Activated CD8-positive, alpha-beta T cell treated with anti-CD3 and anti-CD28 coated beads for 36 hours (primary cell): ENCODE measurements at places on chromosomes 12 and 14. TPM values are rescaled to one million over a fixed set of nuclear protein-coding genes. Genes with fewer than 3 reads are reported as not detected.

GRCh38 chr12:96121271-96121711 lies 72.9 kb upstream of the ELK3 start:
- peak; percentile 22 for DNase-seq

GRCh38 chr14:23121361-23121771 lies 2.3 kb upstream of the CEBPE start:
- DNase-seq = peak; percentile 18

DNA sequence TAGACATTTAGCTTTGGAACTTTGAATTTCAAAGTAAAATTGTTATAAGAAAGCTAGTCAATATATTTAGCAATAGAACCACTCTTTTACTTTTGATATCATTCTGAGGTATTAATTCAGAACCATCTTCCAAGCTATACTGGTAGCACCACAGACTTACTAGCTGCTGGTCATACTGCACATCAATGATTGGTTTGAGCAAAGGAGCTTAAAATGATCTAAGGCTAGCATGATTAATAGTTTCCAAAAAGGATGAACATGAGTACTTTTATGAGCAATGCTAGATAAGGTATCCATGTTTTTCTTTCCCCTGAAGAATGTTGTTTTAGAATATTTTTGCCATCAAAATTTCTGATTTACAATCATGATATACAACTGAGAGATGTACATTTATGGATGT lies 17.2 kb downstream of the CNIH1 start:
- no peak for DNase-seq

GTF2A1 gene
- total RNA-seq = 34.3 TPM

SALL2 gene
- total RNA-seq = 2.9 TPM

DNA sequence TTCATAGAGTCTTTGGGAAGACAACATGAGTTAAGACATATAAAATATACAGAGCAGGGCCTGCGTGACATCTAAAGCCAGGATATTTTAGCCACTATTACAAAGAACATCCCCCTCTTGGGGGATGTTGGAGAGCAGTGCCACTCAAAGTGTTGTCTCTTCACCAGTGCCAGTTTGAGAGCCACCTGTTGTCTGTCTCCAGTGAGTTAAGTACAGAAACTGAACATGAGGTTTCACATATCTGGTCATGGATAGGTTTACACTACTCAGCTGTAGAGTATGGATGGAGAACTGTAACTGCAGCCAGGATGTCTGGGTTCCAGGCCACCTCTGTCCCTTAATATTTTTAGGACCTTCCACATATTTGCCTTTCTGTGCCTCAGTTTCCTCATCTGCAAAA lies 39.1 kb downstream of the RNFT2 start:
- DNase-seq = no peak

LRTM2 gene
- not detected for total RNA-seq

IL31 gene
- not detected for total RNA-seq

DNA sequence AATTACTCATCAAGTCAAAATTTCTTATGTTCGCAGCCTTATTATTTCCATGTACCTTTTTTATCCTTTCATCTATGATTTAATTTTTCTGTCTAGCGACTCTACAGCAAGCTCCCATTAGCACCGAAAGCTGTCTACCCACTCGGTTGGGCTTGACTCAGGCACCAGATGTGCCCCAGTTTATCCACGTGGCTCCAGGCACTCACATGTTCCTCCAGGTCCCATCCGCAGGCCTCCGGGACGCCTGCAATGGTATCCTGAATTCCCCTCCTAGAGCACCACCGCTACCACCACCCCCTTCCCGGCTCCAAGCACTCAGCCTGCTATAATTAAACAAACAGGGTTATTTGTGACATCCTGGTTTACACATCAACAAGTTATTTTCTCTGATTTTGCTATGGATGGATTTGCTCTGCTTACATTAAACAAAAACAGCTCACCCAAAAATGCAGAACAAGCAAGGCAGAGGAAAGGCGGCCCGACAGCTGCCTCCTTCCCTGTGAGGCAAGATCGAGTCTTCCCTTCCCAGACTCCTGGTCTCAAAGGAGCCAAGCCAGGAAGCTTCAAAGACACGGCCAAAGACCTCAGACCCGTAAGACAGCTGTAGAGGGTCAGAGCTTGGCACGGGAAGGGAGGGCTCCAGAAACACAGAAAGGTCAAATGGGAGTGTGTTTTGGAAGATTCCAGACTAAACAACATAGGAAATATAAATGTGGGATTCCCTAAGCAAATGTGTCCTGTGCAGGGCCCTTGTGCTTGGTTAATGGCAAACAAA lies 253.8 kb downstream of the TTC8 start:
- no peak for DNase-seq

GRCh38 chr14:92754966-92755365 lies 6.5 kb upstream of the LGMN start:
- no peak for DNase-seq

BDKRB1 gene
- not detected for total RNA-seq

IFNG-AS1 gene
- total RNA-seq = 0.25 TPM

GRCh38 chr12:1858456-1858855 lies 38.1 kb downstream of the LRTM2 start:
- DNase-seq = no peak
